Right ventricle myocardium inferior (tissue), 1 donor: ENCODE measurements at places on chromosomes 12 and 14. TPM values are rescaled to one million over a fixed set of nuclear protein-coding genes. Genes with fewer than 3 reads are reported as not detected.

- DNase-seq, result no peak
These were observed 209.7 kb downstream of the SLC15A4 start for GRCh38 chr12:128613837-128614590.

GRCh38 chr14:104979758-104980610 is 1.8 kb upstream of the AHNAK2 start:
- DNase-seq, result peak; percentile 71

- DNase-seq, result no peak
These were observed 167.6 kb downstream of the ANO4 start for GRCh38 chr12:100962086-100962712.

GRCh38 chr12:108468196-108468968 is 46.7 kb upstream of the FICD start:
- no peak for DNase-seq

DNA sequence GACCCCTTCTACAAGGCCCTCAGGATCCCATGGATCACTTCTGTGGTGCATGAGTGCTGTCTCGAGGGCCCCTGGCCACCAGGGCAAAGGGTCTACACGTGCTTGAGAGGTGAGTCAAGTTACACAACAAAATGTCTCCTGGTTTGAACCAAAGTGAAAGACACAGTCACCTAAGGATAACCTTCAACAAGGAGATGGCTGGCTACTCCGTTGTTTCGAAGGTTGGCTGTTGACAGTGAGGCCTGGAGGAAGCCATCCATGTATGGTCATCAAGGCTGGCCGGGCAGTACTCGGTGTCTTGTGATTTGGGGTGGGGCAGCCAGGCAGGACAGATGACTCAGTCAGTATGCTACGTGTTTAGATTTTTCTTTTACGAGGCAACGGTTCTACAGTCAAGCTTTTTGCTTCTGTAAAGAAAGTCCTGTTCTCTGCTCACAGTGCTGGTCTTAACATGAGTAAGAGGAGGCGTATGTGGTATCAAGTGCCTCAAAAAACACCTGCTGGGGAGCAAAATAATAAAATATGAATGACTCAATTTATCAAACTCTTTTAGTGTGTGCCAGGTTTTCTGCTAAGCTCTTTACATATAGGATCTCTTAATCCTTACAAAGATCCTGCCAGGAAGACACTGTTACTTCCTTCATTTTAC is 18.0 kb upstream of the NT5DC3 start:
- no peak for DNase-seq

- DNase-seq, result no peak
These were observed 11.1 kb upstream of the EPS8 start for GRCh38 chr12:15800278-15800677.

DNA sequence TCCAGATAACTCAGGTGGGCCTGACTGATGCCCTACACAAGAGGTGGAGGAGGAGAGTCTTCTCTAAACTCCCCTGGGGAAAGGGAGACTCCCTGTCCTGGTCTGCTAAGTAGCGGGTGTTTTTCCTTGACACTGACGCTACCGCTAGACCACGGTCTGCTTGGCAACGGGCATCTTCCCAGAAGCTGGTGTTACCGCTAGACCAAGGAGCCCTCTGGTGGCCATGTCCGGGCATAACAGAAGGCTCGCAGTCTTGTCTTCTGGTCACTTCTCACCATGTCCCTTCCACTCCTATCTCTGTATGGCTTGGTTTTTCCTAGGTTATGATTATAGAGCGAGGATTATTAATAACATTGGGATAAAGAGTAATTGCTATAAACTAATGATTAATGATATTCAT is 965.5 kb downstream of the TMEM121 start:
- DNase-seq, result no peak

DNA sequence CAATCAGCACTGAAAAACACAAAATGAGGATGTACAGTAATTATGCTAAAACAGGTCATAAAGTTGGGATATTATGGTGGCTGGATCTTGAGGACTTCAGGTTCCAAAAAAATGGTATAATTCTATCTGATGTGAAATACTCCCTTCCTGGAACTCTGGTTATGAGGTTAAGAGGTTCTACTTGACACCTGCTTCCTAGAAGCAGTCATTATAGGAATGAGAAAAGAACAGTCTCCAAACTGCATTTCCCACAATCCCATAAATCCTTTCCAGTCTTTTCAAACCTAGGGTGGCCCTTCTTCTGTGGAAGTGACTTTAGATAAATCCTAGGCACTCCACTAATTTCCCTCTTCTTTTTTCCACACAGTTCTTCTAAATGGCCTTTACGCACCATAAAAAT is 63.7 kb upstream of the OR10AD1 start:
- no peak for DNase-seq

The BCL11B gene
- 0.14 TPM for total RNA-seq

The KLHDC1 gene
- total RNA-seq, result 7.1 TPM

The ORAI1 gene
- 11.5 TPM for total RNA-seq
